ENCODE measurements at places on chromosomes 4 and X.

- no peak for DNase-seq
These were observed 102.5 kb downstream of the CPEB2 start for GRCh38 chr4:15104825-15105224.

GRCh38 chr4:71456841-71457240 lies 118.0 kb downstream of the SLC4A4 start:
- DNase-seq = no peak

- DNase-seq = peak; percentile 56
These were observed 5.0 kb downstream of the CCNQ start for GRCh38 chrX:153593811-153594500.

DNA sequence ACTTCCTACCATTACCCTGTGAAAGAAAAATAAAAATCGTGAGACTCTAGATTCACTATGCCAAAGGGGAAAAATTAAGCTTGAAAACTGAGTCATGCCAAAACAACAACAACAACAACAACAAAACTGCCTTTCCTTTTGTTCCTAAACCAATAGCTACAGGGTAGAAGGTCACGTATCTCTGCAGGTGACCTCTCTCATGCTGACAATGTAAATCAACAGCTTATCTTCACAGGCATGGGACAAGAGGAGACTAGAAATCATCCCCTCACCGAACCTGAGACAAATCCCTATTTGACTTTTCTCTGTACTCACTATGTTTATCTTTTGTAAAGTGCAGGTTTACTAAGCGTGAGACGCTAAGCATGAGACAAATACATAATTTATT lies 20.5 kb upstream of the AADAT start:
- DNase-seq = no peak

Data from posterior vena cava (tissue), 2 donors.